Lung (tissue), 17 donors: ENCODE measurements at places on chromosomes 1 and 21. TPM values are rescaled to one million over a fixed set of nuclear protein-coding genes. Genes with fewer than 3 reads are reported as not detected.

DNA sequence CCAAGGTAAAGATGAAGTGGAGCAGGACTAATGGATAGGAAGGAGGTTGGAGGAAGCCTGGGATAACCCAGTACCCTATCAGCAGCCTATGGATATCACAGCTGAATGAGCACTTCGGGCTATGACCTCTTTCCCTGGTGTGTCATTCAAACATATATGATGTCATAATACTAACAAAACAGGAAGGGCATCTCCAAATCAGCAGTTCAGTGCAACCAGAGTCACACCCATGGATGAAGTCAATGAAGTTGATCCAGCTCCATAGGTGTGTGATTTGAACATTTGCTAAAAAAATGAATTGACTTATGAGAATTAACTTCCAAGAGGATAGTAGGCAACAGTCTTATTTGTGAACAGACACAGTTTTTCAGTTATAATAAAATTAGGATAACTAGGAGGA lies 1.7 kb upstream of the C1orf116 start:
- H3K36me3 ChIP-seq, result no peaks in the 10 kb centered on the region
- no peaks in the 10 kb centered on the region for H3K27me3 ChIP-seq
- H3K4me3 ChIP-seq, result no peak overlapping the region
- DNase-seq, result no peak
- H3K4me1 ChIP-seq, result peaks cover 3% of the 10 kb centered on the region
- H3K27ac ChIP-seq, result no peak overlapping the region

- DNase-seq, result no peak
- H3K27ac ChIP-seq, result no peak overlapping the region
- no peaks in the 10 kb centered on the region for H3K36me3 ChIP-seq
- no peak overlapping the region for H3K4me3 ChIP-seq
- no peaks in the 10 kb centered on the region for H3K27me3 ChIP-seq
- H3K4me1 ChIP-seq, result no peaks in the 10 kb centered on the region
Observed at GRCh38 chr1:73452522-73452921, 745.5 kb downstream of the LRRIQ3 start.

GRCh38 chr21:46152927-46153246 lies 2.5 kb downstream of the FTCD start:
- no peak for DNase-seq
- no peak overlapping the region for H3K4me3 ChIP-seq
- H3K36me3 ChIP-seq, result no peaks in the 10 kb centered on the region
- no peaks in the 10 kb centered on the region for H3K27me3 ChIP-seq
- peaks cover 13% of the 10 kb centered on the region for H3K4me1 ChIP-seq
- H3K27ac ChIP-seq, result no peak overlapping the region

- no peak overlapping the region for H3K4me3 ChIP-seq
- no peak overlapping the region for H3K27ac ChIP-seq
- peaks cover 2% of the 10 kb centered on the region for H3K27me3 ChIP-seq
- no peak for DNase-seq
Observed at GRCh38 chr21:42393443-42393950, 2.4 kb downstream of the TMPRSS3 start.

Gene GIPC2
- polyA plus RNA-seq, result 1.1 TPM

- H3K27ac ChIP-seq, result no peak overlapping the region
- H3K27me3 ChIP-seq, result no peaks in the 10 kb centered on the region
- no peaks in the 10 kb centered on the region for H3K4me1 ChIP-seq
- DNase-seq, result no peak
- no peak overlapping the region for H3K4me3 ChIP-seq
Observed at GRCh38 chr1:37001703-37002102, 32.6 kb downstream of the GRIK3 start.

GRCh38 chr1:247529771-247530355 lies 6.4 kb downstream of the OR2C3 start:
- no peaks in the 10 kb centered on the region for H3K4me1 ChIP-seq
- no peak overlapping the region for H3K27ac ChIP-seq
- peaks cover 3% of the 10 kb centered on the region for H3K27me3 ChIP-seq
- no peak overlapping the region for H3K4me3 ChIP-seq
- DNase-seq, result no peak

DNA sequence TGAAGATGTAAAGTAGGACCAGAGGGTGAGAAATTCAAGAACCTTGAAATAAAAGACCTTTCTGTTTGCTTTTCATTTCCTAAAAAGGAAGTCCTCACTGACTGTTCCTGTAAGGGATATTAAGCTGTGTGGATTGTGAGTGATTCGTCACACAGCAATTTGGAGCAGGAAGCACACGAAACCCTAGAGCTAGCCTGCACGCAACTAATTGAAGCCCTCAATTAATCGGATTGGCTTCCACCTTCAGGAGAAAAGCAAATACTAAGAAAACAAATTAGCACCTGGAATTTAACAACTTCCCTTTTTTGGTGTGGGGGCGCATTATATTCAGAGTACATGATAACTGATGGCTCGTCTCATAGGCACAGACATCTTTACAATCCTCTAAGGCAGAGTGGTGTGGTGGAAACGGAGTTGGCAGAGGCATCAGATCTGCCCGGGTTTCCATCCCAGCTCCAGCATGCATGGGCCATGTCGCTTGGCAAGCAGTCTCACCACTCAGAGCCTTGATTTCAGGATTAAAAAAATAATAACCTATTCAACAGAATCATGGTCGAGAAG lies 95.2 kb downstream of the KCNJ15 start:
- no peaks in the 10 kb centered on the region for H3K36me3 ChIP-seq
- H3K4me3 ChIP-seq, result no peak overlapping the region
- H3K27me3 ChIP-seq, result no peaks in the 10 kb centered on the region
- peaks cover 24% of the 10 kb centered on the region for H3K4me1 ChIP-seq

GRCh38 chr1:30023339-30024022 lies 699.9 kb downstream of the MATN1 start:
- no peaks in the 10 kb centered on the region for H3K27me3 ChIP-seq
- H3K36me3 ChIP-seq, result no peaks in the 10 kb centered on the region
- no peak overlapping the region for H3K4me3 ChIP-seq
- no peak overlapping the region for H3K27ac ChIP-seq

DNA sequence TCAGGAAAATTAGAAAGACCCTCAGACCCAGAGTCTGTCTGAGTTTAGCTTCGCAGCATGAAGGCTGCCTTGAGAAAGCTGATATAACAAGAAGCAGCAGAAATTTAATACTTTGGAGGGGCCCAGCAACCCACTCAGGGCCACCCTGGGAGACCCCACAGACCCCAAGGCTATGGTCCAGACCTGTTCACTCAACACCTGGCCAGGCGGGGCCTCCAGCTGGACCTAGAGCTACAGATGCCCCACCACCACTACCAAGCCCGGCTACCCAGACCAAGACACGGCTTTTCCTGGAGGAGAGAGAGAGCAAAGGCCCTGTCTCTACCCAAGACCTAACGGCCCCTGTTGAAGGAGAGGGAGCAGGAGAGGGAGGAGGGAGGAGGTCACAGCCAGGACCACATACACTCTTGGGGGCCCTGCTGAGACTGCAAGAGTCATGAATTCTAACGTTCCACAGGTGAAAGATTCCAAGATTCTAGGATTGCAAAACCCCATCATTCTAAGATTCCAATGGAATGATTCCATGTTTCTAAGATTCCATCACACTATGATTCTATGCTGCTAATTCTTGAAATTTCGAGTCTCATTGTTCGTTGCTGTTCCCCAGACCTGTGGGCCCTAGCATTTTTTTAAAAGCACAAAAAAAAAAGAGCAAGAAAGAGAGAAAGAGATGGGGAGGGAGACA lies 53.2 kb downstream of the LACTBL1 start:
- no peaks in the 10 kb centered on the region for H3K4me1 ChIP-seq
- no peak for DNase-seq
- no peak overlapping the region for H3K27ac ChIP-seq
- H3K27me3 ChIP-seq, result no peaks in the 10 kb centered on the region

DNA sequence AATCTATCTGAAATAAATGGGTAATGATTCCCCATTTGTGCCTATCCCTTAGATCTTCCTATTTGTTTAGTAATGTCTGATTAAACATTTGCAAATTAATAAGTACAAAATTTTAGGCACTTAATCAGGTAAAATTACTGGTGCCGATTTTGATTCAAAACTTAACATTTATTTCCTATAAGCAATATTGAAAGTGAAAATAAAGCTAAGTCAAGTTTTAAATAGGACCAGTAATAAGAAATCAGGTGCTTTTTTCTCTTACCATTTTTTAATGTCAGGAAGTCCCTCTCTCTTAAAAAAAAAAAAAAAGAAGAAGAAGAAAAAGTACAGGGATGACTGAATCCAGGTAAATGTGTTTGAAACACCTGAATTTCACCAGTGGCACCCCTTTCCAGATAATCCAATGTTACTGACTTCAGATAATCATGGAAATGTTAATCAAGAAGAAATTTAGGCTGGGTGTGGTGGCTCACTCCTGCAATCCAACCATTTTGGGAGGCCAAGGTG lies 836 bp upstream of the GBP4 start:
- H3K4me1 ChIP-seq, result peaks cover 21% of the 10 kb centered on the region
- DNase-seq, result no peak
- H3K27ac ChIP-seq, result peak overlapping the region; percentile 87
- no peak overlapping the region for H3K4me3 ChIP-seq
- no peaks in the 10 kb centered on the region for H3K36me3 ChIP-seq

Gene PLA2G5
- 3.8 TPM for polyA plus RNA-seq

DNA sequence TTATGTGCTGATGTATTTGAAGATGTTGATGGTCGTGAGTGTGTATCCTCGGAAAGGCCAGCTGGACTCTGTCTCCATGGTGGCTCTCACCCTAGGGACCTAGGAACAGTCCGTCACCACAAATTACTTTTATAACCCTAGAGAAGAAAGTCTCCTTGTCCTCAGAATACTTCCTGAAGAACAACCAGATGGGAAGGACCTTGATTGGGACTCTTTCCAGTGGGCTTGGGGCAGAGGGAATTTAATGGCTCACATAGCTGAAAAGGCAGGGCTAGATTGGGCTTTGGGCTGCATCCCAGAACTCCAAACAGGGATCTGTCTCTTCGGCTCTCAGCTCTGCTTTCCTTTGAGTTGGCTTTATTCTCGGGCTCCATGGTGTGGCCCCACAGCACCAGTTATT lies 90.8 kb downstream of the TBX19 start:
- no peaks in the 10 kb centered on the region for H3K27me3 ChIP-seq
- no peak overlapping the region for H3K4me3 ChIP-seq
- no peaks in the 10 kb centered on the region for H3K4me1 ChIP-seq
- no peaks in the 10 kb centered on the region for H3K36me3 ChIP-seq
